ENCODE measurements at places on chromosomes 16 and 17.

- no peak for DNase-seq
Measured at GRCh38 chr16:74740795-74741304, 33.8 kb downstream of the FA2H start.

DNA sequence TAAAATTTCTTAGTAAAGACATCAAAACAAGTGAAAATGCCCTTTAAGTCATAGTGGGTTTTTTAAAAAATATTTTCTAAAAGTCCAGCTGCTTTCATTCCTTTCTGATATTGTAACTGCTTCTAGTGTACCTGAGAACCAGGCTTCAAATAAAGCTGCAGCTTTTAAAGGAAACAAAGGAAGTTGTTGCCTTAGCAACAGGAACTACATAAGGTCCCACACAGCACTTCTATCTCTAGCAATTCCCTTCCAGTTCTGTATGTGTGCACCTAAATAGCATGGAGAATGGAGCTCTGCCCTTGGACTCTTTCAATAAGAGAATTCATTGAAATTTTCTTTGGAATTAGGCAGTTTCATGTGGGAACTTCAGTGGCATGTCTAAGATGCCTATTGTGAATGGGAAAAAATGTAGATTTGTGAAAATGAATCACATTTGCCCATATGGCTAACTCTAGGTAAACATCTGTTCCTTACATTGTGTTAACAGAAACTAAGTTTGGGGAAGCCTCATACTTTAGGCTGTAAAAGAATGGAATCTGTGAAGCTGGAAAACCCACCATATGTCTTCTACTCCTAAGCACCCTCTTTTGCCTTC, 206.4 kb downstream of the KIF2B start:
- DNase-seq = no peak

- DNase-seq = no peak
Measured at GRCh38 chr16:68116256-68116867, 31.2 kb downstream of the NFATC3 start.

- DNase-seq = no peak
Measured at GRCh38 chr17:50506298-50506697, 1.9 kb upstream of the MYCBPAP start.

DNA sequence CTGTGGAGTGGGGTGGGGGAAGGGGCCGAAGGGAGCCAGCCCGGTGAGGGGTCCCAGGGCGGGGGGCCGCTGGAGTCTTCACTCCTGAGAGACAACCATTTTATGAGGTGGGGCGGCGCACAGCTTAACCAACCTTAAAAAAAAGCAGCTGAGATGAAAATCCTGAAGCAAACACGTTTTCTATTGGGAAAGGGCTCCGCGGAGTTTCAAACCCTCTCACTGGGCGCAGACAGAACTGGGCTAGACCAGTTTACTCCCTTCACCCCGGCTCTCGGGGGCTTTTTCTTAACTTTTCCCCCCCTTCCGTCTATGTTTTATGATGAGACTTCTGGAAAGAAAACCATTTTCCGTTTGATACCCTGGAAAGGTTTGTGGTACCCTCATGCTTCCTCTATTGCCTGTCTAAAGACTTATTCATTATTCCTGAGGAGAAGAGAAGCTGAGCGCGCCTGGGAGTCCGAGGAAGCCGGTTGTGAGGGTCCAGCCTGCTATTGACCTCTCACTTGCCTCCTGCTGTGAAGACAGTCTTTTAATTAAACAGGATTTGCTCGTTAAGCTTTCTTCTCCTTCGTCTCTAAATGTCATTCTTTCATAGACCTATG, 482 bp upstream of the SSH2 start:
- no peak for DNase-seq

- no peak for DNase-seq
Measured at GRCh38 chr16:49528866-49529288, 155.3 kb downstream of the C16orf78 start.

- DNase-seq = no peak
Measured at GRCh38 chr17:31722251-31723056, 136.6 kb downstream of the COPRS start.

DNA sequence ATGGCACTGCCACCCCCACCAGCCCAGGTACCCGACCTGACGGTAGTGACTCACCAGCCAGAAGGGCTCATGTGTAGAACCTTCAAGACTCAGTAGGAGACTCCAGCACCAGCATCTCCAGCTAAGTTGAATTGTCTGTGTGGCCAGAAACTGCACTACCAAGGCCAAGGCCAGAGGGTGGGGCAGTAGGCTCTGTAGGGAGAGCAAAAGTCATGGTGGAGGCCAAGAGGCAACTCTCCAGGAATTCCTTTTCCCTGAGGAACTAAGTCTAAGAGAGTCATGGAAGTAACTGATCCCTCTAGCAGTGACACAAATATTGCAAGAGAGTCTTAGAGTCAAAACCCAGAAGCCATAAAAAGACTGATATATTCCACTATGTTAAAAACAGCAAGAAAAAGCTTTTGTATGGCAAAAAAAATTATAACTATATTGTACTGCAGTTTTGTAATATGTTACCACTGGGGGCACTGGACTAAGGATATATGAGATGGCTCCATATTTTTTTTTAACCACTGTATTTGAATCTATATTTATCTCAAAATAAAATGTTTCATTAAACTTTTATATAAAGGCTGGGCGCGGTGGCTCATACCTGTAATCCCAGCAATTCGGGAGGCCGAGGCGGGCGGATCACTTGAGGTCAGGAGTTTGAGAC, 30.2 kb upstream of the GUCY2D start:
- DNase-seq = no peak

DNA sequence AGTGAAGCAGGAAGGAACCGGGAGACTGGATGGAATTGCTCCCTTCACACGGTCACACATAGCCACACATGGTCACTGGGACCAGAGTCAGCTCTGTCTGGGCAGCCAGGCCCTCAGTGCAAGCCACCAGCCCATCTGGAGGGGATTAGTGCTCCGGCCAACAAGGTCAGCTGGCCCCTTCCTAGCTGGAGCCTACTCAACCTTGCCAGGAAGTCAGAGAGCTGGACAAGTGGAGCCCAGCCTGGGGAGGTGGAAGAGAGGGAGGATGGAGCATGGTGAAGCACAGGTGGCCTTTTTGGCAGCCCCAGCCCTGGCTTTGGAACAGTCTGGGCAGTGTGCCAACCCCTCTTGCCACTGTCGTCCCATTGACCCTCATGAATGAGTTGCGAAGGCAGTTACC, 3.7 kb upstream of the CACNA1G start:
- no peak for DNase-seq

Data from NCI-H1048 (cell line).